Inflammatory macrophage treated with lipopolysaccharide for 4 hours (primary cell): ENCODE measurements at places on chromosomes 3 and 15.
A peak's percentile ranks its signal among the peaks of the same experiment; 100 is the strongest.

- DNase-seq, result peak; percentile 87
These were observed 8.8 kb downstream of the BCL2A1 start for GRCh38 chr15:79962178-79962577.

GRCh38 chr3:30124435-30125370, 481.7 kb upstream of the TGFBR2 start:
- no peak for DNase-seq

- DNase-seq, result no peak
These were observed 58.8 kb downstream of the KAT2B start for GRCh38 chr3:20099060-20099459.

DNA sequence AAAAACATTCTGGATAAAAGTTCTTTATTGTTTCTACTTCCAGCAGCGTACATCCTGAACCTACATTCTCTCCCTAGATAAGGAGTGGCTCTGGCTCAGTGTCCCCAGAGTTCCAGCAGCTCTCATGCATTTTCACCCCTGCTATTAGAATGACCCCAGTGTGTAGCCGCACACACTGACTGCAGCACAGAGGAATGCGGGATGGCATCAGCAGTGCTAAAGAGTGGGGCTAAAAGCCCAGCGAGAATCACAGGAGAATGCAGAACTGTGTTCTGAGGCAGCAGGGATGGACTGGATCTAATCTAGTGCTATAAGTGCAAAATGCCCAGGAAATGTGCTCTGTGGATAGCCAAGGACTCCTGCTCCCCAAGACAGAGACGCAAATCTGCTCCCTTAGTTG, 66.4 kb upstream of the TJP1 start:
- DNase-seq, result no peak

- no peak for DNase-seq
These were observed 5.5 kb upstream of the ATP2B2 start for GRCh38 chr3:10510743-10511432.

DNA sequence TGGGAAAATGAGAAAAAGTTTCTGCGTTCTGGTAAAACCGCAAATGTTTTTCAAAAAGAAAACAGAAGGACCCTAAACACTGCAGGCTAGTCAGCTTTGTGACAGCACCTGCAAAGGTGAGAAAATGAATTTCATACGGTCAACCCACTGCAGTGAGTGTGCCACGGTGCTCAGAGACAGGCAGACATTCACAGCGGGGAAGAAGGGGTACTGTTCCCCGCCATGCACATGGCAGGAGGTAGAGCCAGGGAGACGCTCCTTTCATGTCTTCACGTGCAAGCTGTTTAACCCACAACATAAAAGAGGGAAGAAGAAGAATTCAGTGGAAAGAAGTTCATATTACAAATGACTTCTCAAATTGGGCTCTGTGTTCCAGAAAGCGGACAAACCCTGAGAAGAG, 109.5 kb downstream of the SEC22A start:
- DNase-seq, result no peak

GRCh38 chr15:98904544-98904943, 103.0 kb downstream of the PGPEP1L start:
- DNase-seq, result peak; percentile 64

DNA sequence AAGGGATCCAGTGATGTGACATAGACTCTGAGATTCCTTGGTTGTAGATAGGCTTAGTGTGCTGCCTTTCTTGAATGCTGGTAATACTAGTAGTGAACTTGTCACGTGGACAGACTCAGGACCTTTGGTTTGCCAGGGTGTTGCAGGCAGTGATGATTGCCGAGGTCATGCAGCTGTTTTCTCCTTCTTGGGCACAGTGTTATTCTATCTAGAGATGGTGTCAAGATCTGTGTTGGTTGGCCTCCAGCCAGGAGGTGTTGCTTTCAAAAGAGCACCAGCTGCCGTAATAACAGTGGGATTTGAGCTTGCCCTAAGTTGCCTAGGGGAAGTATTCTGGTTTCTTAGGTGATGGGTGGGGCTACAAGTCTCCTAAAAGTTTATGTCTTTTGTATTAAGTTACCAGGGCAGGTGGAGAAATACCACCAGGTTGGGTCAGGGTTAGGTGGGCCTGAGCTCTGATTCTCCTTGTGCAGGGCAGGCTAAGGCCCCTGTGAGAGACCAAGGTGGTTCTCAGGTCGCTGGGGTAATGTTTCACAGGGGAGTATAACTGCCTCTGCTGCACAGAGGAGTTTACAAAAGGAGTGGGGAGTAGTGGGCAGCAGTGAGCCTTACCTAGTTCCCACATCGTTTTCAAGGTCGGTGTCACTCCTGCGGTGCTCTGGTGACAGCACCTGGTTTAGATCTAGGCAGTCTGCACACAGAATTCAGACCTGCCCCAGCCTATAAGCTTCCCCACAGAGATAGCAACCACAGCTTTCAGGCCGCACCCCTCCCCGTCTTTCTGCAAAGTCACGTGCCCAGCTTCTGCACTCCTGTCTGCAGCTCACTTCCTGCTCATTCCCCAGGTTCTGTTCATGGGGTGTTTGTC, 350.3 kb downstream of the DOCK3 start:
- DNase-seq, result no peak

DNA sequence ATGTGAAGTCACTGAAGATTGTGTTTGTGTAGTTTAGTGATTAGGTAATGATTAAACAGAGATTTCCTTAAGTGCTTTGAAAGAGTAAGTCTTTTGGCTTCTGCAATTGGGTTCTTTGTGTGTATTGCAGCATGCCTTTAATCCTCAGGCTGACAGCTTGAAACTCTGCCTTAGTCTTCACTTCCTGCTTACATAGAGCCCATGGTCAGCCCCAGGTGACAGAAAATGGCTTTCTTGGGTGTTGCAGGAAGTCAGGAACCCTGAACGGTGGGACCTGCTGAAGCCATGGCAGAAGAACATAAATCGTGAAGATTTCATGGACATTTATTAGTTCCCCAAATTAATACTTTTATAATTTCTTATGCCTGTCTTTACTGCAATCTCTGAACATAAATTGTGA, 61.3 kb downstream of the KBTBD8 start:
- no peak for DNase-seq

DNA sequence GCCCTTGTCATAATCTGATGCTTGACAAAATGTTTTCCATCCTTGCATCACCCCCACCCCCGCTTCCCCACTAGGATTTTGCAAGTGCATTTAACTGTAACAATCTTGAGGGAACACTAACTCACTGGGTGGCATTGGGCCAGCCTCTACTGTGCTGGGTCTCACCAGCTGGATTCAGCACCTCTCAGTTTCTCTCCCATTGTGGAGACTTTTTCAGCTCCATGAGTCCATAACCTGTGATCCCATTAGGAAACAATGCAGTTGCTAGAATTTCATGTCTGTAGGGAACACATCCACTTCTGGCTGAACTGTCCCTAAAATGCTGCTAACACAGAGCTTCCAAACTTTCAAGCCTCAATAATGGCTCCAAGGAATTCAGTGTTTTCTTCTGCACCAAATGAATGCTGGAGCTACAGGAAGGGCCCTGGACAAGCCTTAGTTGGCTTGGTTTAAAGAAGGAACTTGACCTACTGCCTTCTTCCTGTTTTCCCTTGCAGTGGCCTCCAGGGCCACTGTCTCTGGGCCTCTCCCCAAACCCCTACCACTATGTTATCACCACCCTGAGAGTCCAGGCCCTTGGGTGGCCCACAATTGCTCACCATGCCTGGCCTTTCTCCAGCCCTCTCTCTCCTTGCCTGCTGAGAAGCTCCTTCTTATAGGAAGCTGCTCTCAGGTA, 15.6 kb downstream of the CYP19A1 start:
- DNase-seq, result peak; percentile 90

GRCh38 chr3:148861277-148861869, 3.7 kb upstream of the CPA3 start:
- DNase-seq, result peak; percentile 59

DNA sequence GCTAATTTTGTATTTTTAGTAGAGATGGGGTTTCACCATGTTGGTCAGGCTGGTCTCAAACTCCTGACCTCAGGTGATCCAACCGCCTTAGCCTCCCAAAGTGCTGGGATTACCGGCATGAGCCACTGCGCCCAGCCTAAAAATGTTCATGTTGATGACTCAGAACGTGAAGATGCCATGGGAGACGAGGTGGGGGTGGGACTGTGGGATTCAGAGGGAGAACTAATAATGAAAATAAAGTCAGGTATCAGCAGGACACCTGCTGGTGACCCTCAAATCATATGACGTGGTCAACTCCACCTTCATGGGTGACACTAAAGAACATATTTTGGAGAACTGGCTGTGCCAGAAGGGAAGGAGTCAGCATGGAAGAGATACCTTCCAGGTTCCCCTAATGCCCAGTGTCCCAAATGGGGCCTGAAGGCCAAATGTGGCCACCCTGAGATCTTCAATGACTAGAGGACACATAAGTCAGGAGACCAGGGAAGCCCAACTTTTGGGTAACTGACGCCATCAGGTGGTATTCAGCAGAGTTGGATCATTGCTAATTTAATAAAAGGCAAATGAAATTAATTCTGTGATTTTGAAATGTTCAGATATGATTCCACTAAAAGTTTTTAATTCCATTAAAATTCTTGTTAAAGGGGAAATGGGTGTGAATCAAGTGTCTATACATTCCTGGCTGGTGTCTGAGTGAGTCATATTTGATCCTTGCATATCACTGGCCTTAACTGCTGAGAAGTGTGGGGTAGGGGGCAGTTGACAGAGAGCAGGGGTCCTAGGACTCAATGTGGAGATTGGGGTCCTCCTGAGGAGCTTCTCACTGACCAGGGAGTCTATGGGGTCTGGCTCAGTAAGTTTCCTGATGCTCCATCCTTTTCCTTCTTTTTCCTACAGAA, 88.6 kb upstream of the GSK3B start:
- DNase-seq, result peak; percentile 38

GRCh38 chr3:154955907-154956533, 124.1 kb upstream of the MME start:
- DNase-seq, result no peak

- no peak for DNase-seq
These were observed 92.5 kb downstream of the ADAMTS17 start for GRCh38 chr15:100249096-100249815.

DNA sequence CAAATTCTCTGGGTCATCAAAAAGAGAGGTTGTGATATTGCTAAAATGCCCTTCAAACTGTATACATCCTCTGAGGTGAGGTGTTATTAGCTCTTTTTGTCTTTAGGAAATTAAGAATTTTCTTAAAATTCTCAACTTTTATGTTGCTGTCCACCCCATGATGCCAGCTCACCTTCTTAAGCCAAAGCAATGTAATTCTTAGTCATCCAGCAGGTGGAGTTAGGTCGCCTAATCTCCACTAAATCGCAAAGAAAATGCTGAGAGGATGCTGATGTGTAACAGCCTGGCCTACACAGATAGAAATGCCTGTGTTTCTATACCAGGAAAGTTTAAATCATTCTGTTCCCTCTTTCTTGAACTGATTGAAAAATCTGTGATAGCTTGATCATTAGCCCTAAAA, 770.2 kb upstream of the ALCAM start:
- peak; percentile 27 for DNase-seq

GRCh38 chr3:160921020-160921635, 165.1 kb downstream of the PPM1L start:
- DNase-seq, result peak; percentile 32

GRCh38 chr3:21715662-21716061, 35.3 kb downstream of the ZNF385D start:
- no peak for DNase-seq

GRCh38 chr15:90873998-90874605, 5.7 kb downstream of the FURIN start:
- DNase-seq, result no peak

- no peak for DNase-seq
These were observed 159.4 kb downstream of the ATP10A start for GRCh38 chr15:25703726-25704125.

GRCh38 chr3:89525609-89526008, 418.2 kb downstream of the EPHA3 start:
- DNase-seq, result no peak

- no peak for DNase-seq
These were observed 23.3 kb upstream of the LARS2 start for GRCh38 chr3:45365060-45365459.

- no peak for DNase-seq
These were observed 22.5 kb downstream of the HEXA start for GRCh38 chr15:72353266-72353665.

DNA sequence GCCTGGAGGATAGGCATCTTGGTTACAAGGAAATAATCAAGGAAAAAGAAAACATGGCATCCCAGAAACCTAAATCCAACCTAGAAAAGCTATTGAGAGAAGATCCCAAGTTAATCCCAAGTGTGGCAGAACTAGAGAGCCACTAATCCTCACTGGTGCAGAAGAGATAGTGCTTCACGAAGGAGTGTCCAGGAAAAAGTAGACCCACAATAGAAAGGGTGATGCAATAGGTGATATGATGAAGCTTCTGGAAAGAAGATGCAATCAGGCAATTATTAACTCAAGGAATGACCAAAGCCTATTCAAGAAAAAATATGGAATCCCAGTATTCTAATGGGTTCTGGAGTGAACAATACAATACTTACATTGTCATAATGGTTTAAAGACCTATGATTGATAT, 95.2 kb downstream of the AQP9 start:
- DNase-seq, result no peak

- DNase-seq, result no peak
These were observed 302.5 kb upstream of the GADL1 start for GRCh38 chr3:31196881-31197364.

DNA sequence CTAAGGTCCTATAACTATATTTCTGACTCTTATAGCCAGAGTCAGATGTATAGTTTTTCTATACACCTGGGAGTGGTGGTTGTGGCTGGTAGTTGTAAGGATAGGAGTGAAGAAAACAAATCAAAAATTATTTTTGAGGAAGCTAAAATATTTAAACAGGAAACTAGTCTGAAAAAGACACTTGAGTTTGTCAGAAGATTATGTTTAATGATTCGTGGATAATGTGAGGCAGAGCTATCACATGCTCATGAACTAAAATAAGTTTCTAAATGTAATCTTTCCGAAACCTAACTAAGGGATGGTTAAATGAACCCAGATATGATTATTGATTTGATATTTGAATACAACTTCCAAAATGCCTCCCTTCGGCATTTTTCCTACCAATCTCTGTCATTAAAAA, 30.4 kb downstream of the GABRR3 start:
- no peak for DNase-seq
